ENCODE measurements at places on chromosomes 2 and 18. TPM values are rescaled to one million over a fixed set of nuclear protein-coding genes. Genes with fewer than 3 reads are reported as not detected.
A peak's percentile ranks its signal among the peaks of the same experiment; 100 is the strongest.

The TNFAIP6 gene
- not detected for total RNA-seq

- H3K27ac ChIP-seq: no peak overlapping the region
- H3K4me3 ChIP-seq: no peak overlapping the region
- no peaks in the 10 kb centered on the region for H3K4me1 ChIP-seq
These were observed 122.5 kb downstream of the RNF152 start for GRCh38 chr18:61770279-61770678.

GRCh38 chr2:208415255-208415654 is 8.7 kb downstream of the PTH2R start:
- no peak overlapping the region for H3K27ac ChIP-seq
- no peak overlapping the region for H3K4me3 ChIP-seq
- DNase-seq: no peak
- H3K27me3 ChIP-seq: no peaks in the 10 kb centered on the region

DNA sequence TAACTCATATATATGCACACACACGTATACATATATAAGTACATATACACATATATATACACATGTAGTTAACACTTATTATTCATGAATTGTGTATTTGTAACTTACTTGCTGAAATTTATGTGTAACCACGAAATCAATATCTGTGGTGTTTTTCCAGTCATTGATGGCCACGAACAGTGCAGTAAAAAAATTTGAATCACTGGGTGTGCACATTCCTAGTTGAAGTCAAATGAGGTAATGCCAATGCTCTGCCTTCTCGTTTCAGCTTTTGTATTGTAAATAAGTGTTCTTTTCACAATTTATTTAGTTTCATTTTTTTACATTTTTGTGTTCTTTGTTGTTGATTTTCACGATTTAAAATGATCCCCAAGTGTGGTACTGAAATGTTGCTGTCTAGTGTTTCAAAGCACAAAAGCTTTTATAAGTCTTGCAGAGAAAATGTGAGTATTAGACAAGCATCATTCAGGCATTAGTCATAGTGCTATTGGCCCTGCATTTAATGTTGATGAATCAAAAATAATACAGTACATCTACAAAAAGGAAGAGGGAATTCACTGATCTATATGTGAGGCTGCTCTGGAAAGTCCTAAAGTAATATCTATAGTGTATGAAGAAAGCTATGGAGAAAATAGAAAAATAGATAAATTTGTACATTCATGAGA is 419.0 kb downstream of the DSC3 start:
- no peaks in the 10 kb centered on the region for H3K4me1 ChIP-seq
- no peak overlapping the region for H3K27ac ChIP-seq
- DNase-seq: no peak
- H3K4me3 ChIP-seq: no peak overlapping the region

DNA sequence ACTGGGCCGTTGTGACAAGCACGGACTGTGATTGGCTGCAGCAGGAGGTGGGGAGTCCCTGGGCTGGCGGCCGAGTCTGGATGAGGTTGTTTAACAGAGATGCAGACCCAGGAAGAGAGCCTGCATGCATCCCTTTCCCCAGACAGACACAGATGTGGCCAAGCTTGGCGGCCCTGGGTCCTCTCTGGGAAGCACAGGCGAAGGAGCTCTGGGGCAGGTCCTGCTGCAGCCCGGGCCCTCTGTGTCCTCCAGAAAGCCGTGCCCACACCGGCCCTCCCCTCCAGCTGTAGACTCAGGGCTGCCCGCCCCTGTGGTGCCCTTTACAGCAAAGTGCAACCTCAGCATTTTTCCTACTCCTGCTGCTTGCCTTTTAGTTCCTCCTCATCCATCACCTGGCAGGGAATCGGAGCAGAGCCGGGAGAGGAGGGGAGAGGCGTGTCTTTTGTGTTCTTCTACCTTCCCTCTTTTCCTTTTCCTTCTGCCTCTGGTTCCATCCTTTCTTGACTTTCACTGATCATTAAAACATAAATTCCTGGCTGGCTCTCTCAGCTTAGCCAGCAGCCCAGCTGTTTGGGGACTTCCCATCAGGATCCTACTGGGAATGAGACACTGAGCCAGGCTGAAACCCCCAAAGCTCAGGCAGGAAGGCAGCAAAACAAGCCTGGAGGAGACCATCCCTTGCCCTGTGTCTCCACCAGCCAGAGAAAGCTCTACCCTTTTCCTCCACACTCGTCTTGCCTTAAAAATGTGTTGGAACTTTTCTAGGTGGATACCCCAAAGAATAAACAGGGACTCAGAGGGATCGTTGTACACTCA is 75.0 kb downstream of the CTIF start:
- H3K36me3 ChIP-seq: peaks cover 10% of the 10 kb centered on the region
- no peak overlapping the region for H3K4me3 ChIP-seq
- no peak for DNase-seq
- H3K27ac ChIP-seq: no peak overlapping the region

DNA sequence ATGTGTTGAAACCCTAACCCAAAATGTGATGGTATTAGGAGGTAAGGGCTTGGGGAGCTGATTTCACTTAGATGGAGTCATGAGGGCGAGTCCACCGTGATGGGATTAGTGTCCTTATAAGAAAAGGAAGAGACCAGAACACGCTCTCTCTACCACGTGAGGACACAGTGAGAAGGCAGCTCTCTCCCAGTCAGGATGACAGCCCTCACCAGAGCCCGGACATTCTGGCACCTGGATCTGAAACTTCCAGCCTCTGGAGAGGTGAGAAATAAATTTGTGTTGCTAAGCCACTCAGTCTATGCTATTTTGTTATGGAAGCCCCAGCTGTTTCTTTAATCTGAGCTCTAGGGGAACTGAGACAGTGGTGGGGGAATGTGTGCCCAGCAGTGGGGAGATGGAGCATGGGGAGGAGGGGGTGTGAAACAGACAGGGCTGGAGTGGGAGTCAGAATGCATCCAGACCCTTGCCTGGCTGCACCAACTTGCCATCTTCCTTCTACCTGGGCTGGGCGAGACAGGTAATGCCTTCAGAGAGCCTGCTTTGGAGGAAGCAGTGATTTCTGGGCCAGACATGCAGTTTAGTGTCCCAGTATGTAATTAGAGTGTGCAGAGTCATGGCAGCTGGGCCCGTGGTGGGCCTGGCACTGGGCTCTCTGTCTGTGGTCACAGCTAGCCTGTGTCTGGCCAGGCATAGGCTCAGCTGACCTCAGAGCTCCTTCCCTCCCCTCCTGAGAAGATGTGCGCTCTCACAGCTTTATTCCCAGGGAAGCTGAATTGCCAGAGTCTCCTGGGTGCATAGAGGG is 38.1 kb downstream of the RHOB start:
- H3K4me3 ChIP-seq: no peak overlapping the region
- peaks cover 16% of the 10 kb centered on the region for H3K27me3 ChIP-seq
- H3K27ac ChIP-seq: no peak overlapping the region
- no peaks in the 10 kb centered on the region for H3K36me3 ChIP-seq
- no peak for DNase-seq
- peaks cover 37% of the 10 kb centered on the region for H3K4me1 ChIP-seq

GRCh38 chr18:12397793-12398192 is 9.9 kb upstream of the PRELID3A start:
- H3K27me3 ChIP-seq: peaks cover 20% of the 10 kb centered on the region
- no peaks in the 10 kb centered on the region for H3K36me3 ChIP-seq
- H3K4me3 ChIP-seq: no peak overlapping the region
- no peak for DNase-seq
- H3K27ac ChIP-seq: no peak overlapping the region
- H3K4me1 ChIP-seq: peaks cover 75% of the 10 kb centered on the region

DNA sequence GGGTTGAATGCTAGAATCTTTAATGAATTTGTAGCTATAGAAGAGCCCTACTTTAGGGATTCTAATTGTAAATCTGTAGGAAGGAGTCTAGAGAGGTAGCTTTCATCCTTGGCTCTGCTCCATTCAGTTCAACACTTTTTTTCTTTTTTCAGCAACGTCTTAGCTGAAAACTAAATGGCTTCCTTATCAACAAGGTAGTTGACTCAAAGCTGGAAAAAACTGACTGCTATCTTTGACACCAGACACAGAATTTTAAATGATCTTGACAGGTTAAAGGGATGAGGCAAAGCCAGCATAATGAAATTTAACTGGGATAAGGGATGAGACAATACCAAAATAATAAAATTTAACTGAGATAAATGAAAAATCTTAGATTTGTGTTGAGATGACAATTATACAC is 54.9 kb downstream of the TMEFF2 start:
- no peak overlapping the region for H3K27ac ChIP-seq
- H3K4me1 ChIP-seq: no peaks in the 10 kb centered on the region
- H3K36me3 ChIP-seq: no peaks in the 10 kb centered on the region
- H3K27me3 ChIP-seq: no peaks in the 10 kb centered on the region

- peak; percentile 31 for DNase-seq
- no peak overlapping the region for H3K27ac ChIP-seq
- H3K4me3 ChIP-seq: no peak overlapping the region
- no peaks in the 10 kb centered on the region for H3K36me3 ChIP-seq
- no peaks in the 10 kb centered on the region for H3K27me3 ChIP-seq
- peaks cover 14% of the 10 kb centered on the region for H3K4me1 ChIP-seq
These were observed 5.8 kb upstream of the RDH14 start for GRCh38 chr2:18566145-18566769.

- H3K27me3 ChIP-seq: no peaks in the 10 kb centered on the region
- DNase-seq: no peak
- H3K4me3 ChIP-seq: no peak overlapping the region
These were observed 20.0 kb upstream of the SNORC start for GRCh38 chr2:232850039-232850438.

DNA sequence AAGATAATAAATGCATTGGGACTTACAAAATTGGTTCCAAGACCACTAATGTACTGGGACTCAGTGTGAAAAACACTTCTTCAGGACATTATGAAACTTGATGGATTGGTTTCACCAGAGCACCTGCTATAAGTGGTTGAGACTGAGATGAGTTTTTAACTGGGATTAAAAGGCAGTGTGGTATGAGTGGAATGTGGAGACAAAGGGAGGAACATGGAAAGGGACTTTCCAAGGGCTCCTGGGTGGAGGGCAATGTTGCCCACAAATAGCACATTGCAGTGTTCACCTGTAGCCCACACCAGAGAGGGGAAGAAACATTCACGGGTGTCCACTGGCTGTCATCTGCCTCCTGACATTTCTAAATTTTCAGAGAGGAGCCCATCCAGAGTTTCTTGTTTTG is 253.3 kb upstream of the TANK start:
- no peak overlapping the region for H3K4me3 ChIP-seq
- no peaks in the 10 kb centered on the region for H3K36me3 ChIP-seq
- no peak for DNase-seq
- H3K27me3 ChIP-seq: no peaks in the 10 kb centered on the region

Data from HepG2 (cell line).